Stimulated activated naive CD4-positive, alpha-beta T cell (primary cell): ENCODE measurements at places on chromosomes 3 and 15.

DNA sequence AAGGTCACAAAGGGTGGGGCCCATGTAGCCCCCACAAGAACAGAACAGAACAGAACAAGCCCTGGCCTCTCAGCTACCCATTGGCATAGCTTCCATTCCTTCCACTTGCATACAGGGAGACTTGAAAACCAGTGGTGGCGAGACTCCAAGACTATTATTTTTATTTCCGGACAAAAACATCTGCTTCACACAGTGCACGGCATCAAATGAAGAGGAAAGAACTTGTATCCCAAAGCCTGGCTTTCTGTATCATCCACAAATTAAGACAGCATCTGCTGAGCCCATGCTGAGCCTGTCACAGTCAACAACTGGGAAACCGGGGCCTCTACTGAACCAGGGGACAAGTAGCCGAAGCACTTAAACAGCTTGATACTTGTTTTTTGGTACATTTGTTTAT lies 56.0 kb downstream of the CLEC3B start:
- DNase-seq, result no peak

DNA sequence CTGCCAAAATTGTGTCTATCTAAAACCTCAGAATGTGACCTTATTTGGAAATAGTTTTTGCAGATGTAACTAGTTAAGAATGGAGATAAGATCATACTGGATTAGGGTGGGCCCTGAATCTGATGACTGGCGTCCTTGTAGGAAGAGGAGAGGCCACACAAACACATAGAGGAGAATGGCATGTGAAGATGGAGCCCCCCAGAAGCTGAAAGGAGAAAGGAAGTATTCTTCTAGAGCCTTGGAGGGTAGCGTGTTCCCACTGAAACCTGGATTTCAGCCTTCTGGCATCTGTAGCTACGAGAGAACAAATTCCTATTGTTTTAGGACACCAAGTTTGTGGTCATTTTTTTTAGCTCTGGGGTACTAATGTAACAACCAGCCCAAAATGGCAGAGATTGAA lies 423.0 kb upstream of the TPM1 start:
- DNase-seq, result no peak

DNA sequence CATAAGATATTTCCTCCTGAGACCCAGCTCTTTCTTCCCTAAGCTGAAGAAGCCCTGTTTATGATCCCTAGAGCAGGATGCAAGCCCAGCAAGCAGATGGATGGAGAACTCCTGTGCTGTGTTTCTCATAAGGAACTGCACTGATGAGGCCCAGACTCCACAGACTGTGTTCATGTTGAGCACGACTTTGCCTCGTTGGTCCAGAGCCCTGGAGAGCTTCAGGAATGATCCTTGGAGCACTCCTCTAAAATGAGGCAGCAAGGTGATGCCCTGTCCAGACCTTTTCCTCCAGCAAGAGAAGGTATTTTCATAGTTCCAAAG lies 83.8 kb downstream of the MYLK start:
- DNase-seq, result no peak

DNA sequence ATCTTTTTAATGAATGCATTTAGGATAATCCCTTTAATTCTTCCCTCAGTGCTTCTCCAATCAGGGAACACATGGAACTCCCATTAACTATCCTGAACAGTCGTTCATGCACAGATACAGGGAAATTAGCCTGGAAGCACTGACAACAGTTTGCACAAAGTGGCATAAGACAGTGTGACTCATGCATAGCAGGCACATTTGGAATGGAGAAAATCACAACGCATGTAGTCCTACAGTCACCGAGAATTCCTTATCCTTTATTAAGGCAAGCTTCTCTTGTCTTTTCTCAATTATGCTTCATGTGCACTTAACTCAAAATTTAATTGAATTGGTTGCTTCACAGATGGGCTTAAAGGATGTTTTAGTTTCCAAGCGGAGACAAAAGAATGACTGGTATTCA lies 155.0 kb upstream of the CRBN start:
- DNase-seq, result no peak

- DNase-seq, result no peak
Measured at GRCh38 chr3:98971169-98971681, 69.7 kb upstream of the DCBLD2 start.

GRCh38 chr15:88835646-88836045 lies 32.4 kb downstream of the ACAN start:
- DNase-seq, result no peak

DNA sequence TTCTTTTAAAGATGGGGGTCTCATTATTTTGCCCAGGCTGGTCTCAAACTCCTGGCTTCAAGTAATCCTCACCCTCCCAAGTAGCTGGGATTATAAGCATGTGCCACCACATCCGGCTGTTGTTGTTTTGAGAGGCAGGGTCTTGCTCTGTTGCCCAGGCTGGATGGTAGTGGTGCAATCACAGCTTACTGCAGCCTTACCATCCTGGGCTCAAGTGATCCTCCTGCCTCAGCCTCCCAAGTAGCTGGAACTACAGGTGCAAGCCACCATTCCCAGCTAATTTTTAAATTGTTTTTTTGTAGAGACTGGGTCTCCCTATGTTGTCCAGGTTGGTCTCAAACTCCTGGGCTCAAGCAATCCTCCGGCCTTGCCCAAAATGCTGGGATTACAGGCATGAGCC lies 105.5 kb downstream of the SENP2 start:
- no peak for DNase-seq

GRCh38 chr3:142690613-142691012 lies 33.2 kb upstream of the TRPC1 start:
- DNase-seq, result no peak

- DNase-seq, result no peak
Measured at GRCh38 chr3:42693530-42693930, 8.2 kb downstream of the KLHL40 start.

- DNase-seq, result no peak
Measured at GRCh38 chr3:113594066-113594465, 61.7 kb downstream of the SIDT1 start.

DNA sequence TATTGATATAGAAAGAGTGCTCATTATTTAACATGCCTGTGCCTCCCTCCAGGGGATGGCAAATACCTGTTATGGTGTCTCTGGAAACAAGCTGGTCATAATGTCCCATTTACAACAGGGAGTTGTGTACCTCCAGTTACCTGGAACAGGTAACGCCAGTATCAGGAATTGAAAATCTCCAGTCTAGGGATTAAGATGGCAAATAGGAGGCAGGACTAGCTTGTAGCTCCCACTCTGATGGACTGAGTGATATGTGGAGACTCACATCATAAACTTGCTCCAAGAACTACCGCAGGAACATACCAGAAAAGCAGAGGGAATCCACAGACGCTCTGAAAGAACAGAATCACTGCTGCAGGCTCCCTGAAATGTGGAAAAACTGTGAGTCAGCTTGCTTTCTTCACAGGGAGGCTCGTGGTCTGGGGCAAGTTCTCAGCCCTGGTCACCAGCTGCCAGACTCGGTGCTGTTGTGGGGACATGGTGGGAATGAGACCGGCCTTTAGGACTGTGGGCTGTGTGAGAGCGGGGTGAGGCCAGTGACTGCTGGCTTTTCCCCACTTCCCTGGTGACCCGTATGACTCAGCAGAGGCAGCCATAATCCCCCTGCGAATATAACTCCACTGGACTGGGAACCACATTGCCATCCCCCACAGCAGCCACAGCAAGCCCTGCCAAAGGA lies 97.4 kb downstream of the KCNAB1 start:
- no peak for DNase-seq

GRCh38 chr3:119310071-119310470 lies 15.9 kb downstream of the ARHGAP31 start:
- no peak for DNase-seq

- no peak for DNase-seq
Measured at GRCh38 chr3:9098716-9099675, 135.7 kb upstream of the RAD18 start.

DNA sequence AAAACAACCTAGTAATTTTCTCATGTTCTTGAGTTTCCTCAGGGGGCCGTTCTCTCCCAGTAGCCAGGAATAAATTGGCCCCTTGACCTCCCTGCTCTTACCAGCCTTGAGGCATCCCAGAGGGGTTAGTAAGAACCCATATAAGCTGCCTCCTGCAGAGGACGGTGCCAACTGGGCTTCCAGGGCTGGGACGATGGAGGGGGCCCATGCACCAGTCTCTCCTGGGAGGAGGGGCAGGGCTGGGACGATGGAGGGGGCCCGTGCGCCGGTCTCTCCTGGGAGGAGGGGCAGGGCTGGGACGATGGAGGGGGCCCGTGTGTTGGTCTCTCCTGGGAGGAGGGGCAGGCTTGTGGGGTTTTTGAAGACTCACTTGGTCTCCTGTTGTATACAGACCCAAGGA lies 22.0 kb downstream of the LINGO1 start:
- no peak for DNase-seq

GRCh38 chr15:66117841-66118240 lies 135.7 kb downstream of the MEGF11 start:
- no peak for DNase-seq

DNA sequence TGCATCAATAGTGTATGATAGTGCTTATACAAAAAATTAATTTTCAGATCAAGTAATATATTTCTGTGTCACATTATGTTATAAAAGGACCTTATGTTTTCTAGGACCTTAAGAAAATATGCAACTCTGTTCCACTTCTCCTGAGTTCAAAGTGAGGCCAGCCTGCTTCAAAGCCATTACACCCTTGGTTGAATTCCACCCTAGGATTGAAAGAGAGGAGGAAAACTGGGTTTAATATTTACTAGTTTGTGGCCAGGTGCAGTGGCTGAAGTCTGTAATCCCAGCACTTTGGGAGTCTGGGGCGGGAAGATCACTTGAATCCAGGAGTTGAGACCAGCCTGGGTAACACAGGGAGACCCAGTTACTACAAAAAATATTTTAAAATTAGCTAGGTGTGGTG lies 32.9 kb upstream of the NR1I2 start:
- no peak for DNase-seq

GRCh38 chr3:30684356-30684755 lies 78.0 kb downstream of the TGFBR2 start:
- no peak for DNase-seq

DNA sequence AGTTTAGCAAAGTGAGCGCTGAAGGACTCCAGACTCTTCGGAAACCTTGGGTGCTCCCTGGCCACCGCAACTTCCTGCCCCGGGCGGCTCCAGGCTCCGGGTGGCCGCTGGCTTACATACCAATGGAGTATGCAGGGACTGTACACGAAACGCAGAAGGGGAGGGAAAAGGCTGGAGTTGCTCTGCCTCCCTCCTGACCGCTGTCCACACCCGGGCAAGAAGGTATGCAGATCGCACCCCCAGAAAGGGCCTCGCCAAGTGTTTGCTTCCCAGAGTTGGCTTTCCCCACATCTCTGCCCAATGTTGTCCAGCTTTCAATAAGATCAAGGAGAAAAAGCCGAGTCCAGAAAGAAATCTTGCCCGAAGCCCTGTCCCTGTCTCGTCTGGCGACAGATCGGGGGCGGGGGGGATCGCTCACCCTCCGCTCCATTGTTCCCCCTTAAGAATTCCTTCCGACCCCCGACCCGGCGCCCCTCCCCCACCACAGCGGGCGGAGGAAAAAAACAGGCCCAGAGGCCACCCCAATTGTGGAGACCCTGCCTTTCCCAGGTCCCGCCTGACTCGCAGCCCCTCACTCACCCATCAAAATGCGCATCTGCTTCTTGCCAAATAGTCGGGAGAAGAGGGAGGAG lies 533 bp downstream of the ARF4 start:
- DNase-seq, result peak; percentile 65

GRCh38 chr3:54538346-54538745 lies 389.5 kb downstream of the LRTM1 start:
- no peak for DNase-seq

DNA sequence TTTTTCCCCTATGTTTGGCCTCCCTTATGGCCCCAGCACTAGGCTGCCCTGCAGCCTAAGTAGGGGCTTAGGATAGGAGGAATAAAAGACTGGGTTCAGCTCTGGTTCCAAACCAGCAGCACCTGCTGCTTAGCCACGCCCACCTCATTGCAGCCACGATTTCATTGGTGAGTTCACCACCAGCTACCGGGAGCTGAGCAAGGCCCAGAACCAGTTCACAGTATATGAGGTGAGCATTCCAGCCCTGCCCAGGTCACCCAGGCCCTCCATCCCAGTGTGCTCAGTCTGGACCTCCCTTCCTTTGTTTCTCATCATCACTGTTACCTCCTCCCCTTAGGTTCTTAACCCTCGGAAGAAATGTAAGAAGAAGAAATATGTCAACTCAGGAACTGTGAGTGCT lies 11.5 kb downstream of the CPNE9 start:
- no peak for DNase-seq

DNA sequence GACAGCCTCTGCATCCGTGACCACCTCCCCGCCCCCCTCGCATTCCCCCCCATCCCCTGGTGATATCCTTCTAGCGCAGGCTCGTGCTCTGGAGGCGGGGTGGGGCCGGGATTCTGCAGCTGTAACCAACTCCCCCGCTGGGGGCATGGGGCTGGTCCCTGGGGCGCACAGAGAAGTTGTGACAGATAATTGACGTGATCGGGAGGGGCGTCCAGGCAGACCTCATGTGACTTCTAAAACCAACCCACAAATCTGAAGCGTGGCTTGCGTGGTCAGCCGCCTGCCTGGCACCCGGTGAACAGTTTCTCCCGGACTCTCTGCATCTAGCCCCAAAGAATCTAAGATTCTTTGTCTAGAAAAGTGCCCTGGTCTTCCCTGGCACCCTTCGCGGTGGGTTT lies 100.6 kb upstream of the IGF1R start:
- no peak for DNase-seq

DNA sequence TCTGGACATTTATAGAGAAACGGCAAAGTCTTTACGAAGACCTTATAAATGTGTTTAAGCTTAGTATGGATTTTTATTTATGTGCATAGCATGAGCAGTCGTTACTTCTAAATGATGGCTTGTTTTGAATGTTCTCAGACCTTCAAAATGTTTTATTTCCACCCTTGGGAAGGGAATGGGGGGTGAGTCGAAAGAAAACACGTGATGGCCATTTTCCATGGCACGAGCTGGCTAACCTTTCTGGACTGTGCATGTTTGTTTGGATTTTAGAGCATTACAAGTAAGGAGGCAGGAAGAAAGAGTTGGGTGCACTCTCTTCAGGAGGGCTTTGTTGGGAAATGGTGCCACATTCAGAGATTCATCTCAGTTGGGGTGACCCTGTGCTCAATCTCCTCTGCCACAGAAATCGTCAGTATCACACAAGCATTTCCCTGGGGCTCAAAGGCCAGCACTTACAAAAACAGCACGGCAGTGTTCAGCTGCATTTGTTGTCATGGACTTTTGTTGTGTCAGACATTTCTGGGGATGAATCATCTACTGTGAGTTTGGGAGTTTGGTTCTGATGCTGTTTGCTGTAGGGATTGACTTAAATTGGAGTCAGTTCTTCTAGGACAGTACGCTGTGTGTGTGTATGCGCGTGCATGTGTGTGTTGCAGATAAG lies 52.3 kb upstream of the ADAMTS9 start:
- DNase-seq, result no peak

- DNase-seq, result no peak
Measured at GRCh38 chr3:141431411-141432378, 55.1 kb upstream of the RASA2 start.

GRCh38 chr3:196634224-196634623 lies 5.3 kb upstream of the NRROS start:
- DNase-seq, result no peak

- DNase-seq, result no peak
Measured at GRCh38 chr3:121436074-121436473, 109.7 kb downstream of the POLQ start.

GRCh38 chr3:24119321-24119751 lies 174.2 kb downstream of the NR1D2 start:
- no peak for DNase-seq

GRCh38 chr15:67100801-67101581 lies 35.6 kb downstream of the SMAD3 start:
- no peak for DNase-seq
